Amygdala (tissue), 56 donors: ENCODE measurements at places on chromosomes 1 and 21.
A peak's percentile ranks its signal among the peaks of the same experiment; 100 is the strongest.

DNA sequence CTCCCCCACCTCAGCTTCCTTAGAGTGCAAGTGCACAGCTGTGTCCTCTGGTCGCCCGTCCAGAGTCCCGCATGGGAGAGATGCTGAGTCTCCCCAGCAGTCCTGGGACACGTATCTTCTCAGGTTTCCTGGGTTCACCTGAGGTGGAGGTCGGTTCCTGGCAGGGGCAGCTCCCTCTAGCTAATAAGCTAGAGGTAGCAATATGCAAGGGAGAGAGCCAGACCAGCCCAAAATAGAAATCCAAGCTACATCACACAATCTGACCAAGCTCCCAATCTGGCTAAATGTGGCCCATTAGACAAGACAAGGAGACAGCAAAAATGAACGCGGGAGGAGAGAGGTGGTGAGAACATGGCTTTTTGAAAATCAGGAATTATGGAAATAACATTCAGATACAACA, 30.9 kb upstream of the CADM3 start:
- no peak for DNase-seq

GRCh38 chr1:31556481-31557006, 19.8 kb upstream of the TINAGL1 start:
- no peak for DNase-seq

GRCh38 chr21:23247334-23247733, 2249.1 kb downstream of the NCAM2 start:
- DNase-seq = no peak

DNA sequence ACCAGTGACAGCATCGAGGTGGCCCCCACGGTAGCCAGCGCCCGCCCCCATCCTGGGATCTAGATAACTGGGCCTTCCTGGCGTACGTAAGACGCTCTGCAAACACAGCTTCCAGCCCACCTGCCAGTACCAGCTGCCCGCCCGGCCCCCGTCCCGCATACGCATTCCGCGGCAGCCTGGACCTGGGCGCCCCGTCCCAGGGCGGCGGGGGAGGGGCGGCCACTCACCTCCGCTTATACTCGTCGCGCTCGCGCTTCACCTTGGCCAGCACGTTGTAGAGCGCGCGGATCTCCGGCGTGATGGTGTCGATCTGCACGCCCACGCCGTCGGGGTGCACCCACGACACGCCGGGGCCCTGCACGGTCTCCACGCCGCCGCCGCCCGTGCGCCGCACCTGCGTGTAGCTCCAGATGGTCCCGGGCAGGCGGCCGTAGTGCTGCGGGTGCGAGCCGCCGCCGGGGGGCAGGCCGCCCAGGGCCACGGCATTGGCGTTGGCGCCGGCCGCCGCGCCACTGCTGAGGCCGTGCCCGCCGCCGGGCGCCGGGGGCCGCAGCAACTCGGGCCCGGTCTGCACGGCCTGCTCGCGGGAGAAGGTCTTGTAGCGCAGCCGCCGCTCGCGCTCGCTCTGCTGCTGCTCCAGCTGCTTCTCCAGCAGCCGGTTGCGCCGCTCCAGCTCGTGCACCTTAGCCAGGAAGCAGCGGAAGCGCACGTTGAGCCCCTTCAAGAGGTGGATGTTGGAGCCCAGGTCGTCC, 859 bp downstream of the IFFO2 start:
- DNase-seq = no peak

DNA sequence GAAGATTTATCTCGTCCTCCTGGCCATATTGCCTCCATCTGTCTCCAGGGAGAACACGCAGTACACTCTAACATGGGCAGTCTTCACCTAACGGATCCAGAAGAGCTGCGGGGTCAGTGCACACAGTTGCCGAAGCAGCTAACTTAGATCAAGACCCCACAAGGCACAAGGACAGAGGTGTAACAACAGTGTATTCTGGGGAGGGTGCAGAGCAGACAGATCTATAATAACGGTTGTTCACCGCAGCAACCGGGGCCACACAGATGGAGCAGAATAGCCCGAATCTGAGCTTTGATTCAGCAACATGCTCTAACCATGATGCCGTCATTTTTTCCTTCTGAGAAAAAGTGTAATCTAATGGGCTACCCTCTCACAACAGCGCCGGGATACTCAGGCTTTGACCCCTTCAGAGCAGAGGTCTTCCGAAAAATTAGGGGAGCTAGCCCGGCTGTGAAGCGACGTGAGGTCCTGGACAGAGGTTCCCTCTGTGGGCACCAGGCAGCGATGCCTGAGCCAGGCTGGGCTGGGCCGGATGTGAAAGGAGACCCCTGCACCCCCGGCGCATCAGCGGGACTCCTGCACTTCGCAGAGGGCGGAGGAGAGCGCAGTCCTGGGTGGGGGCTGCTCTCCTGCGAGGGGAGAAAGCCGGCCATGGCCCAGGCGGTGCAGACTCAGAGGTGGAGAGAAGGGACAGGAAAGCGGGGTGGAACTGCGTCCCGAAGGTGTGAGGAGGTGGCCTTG, 57.5 kb downstream of the BCL9 start:
- DNase-seq = peak; percentile 65

GRCh38 chr1:125065092-125065820, 3880.5 kb downstream of the SRGAP2C start:
- DNase-seq = no peak

- no peak for DNase-seq
Observed at GRCh38 chr21:42198929-42199867, 19.7 kb upstream of the ABCG1 start.

DNA sequence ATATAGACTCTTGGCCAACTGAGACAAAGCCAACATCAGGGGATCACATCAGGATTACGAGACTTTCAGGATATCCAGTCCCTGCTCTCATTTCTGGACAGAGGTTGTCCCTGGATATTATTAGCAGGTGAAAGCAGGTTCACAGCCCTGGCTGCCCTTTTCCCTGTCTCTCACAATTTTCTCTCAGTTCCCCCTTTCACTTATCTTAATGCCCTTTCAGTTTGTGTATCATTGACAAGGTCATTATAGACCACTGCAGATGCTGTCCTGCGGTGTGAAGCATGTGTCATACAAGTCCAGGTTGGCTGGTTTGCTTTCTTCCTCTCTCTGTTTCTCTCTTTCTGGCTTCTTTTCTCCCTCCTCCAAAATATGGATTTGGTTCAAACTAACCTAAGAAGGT, 2.1 kb upstream of the KLHDC9 start:
- no peak for DNase-seq

GRCh38 chr1:200954434-200954833, 59.7 kb downstream of the INAVA start:
- no peak for DNase-seq

DNA sequence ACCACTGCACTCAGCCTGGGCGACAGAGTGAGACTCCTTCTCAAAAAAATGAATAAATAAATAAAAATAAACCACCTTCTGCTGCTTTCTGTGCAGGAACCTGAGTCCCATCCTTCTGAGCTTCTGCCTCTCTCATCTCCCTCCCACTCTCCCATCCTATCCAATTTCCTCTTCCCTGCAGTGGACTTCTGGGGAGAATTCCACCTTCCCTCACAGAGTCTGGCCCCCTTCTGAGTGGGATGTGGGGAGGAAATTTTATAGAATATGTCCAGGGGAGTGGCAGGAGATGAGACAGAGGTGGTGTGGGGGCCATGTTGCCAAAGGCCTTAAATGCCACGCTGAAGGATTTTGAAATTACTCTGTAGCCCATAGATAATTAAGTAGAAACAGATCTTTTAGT, 5.4 kb upstream of the EFNA1 start:
- no peak for DNase-seq

GRCh38 chr1:2221271-2221670, 6.8 kb upstream of the SKI start:
- DNase-seq = no peak

GRCh38 chr1:201606623-201607022, 67.7 kb downstream of the NAV1 start:
- no peak for DNase-seq

GRCh38 chr1:247357052-247357780, 25.5 kb upstream of the ZNF496 start:
- DNase-seq = no peak

DNA sequence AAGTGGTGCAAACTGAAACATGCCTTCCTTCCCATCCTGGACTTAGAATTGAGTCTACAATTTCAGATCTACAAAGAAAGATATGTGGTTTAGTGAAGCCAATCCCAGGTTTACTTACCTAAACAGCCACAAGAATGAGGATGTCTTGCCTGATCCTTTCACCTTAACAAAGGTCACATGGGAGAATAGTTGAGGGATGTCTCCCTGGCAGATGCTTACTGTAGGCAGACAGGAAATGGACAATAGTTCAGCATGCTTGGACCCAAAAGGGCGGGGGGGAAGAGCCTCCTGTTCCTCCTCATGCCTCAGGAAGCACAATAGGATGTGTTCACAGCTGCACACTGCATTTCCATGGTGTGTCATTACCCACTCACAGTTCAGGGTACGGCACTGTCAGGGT, 492.7 kb upstream of the USP24 start:
- DNase-seq = no peak

GRCh38 chr1:209854196-209854595, 26.4 kb downstream of the UTP25 start:
- no peak for DNase-seq

DNA sequence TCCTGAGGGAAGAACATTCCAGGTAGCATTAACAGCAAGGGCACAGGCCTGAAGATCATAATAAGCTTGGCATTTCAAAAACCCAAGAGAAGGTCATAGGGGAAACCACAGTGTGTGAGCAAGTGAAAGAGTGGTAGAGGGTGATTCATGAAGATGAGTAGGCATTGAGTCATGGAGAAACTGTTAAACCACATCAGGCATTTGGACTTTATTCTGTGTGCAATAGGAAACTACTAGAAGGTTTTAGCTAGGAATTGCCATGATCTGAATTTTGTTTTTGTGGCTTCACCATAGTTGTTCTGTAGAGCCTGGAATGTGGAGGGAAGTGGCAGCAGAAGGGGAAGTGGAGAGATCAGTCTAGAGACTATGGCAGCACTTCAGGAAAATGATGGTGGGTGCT, 359.0 kb upstream of the PTBP2 start:
- DNase-seq = no peak

DNA sequence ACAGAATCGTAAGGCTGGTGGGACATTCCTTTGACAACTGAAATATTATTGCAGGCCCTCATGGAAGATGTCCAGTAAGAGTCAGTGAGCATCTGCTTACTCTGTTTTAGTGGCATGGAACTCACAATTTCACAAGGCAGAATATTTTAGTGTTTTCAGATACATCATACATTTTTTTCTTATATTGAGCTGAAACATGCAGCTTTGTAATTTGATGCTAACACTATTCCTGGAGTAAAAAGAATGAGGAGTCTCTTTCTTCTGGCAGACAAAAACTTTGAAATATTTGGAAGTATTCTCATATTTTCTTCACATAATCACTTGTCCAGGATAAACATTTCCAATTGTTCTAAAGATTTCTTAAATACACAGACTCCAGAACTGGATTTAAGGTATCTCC, 17.7 kb downstream of the CLDN17 start:
- DNase-seq = no peak

- no peak for DNase-seq
Observed at GRCh38 chr1:161705537-161705936, 1.5 kb upstream of the FCRLA start.

- DNase-seq = no peak
Observed at GRCh38 chr1:27368869-27369582, 2.3 kb upstream of the MAP3K6 start.

GRCh38 chr21:32020564-32020963, 147.7 kb downstream of the HUNK start:
- DNase-seq = no peak

GRCh38 chr1:206856674-206857464, 8.6 kb upstream of the IL20 start:
- no peak for DNase-seq

GRCh38 chr1:35030338-35030737, 1.4 kb downstream of the ZMYM6 start:
- DNase-seq = no peak

- DNase-seq = no peak
Observed at GRCh38 chr1:47137198-47137597, at the start of gene CYP4A22. TSS of gene CYP4A22 (plus strand) at chr1:47137441. CDS start at chr1:47137486, 45 bp downstream.

DNA sequence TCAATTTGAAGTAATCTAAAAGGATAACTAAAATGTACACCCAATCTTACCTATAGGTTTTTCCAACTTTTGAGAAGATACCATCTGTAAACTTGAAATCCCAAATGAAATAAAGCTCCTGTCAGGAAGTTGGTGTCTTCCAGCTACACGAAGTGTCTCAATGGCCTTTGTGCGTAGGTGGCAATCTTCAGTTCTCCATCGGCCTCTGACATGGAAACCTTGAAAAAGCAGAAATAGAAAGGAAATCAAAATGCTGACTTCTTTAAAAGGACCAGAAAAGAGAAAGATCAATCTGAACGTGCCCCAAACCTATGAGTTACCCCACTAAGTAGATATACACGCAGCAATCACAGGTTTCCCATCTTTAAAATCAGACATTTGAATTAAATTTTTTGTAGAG, 10.0 kb downstream of the MKNK1 start:
- DNase-seq = no peak

- DNase-seq = no peak
Observed at GRCh38 chr1:52741259-52741658, 15.0 kb downstream of the ZYG11B start.

- DNase-seq = no peak
Observed at GRCh38 chr1:225119307-225119706, 189.8 kb downstream of the DNAH14 start.

- DNase-seq = no peak
Observed at GRCh38 chr1:27835501-27835900, 4.9 kb downstream of the PPP1R8 start.

DNA sequence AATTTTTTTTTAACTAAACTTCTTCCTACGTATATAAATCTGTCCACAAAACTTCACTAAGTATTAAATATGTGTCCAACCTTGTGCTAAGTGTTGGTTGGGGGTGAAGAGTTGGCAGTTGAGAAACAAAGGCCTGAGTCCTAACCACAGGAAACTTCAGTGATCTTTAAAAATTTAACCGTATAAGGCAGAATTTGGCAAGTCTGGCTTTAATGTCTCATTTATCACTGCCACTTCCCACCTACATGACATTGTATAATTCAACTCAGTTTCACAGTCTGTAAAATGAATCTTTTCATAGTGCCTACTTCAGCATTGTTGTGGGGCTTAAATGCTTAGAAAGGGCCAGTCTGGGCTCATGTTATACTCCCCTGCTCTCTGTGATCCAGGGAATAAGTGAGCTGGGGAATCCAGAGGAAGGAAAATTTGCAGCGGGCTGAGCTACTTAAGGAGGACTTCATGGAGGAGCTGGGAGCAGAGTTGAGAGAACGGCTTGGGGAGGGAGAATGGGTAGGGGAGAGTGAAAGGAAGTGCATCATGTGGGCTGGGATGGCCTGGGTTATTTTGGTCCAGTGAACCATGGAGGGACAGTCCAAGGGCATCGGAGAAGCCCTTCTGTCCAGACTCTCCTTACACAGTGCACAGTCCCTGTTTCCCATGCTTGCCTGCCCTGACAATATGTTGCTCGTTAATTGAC, 14.5 kb downstream of the IFNAR2 start:
- DNase-seq = no peak

DNA sequence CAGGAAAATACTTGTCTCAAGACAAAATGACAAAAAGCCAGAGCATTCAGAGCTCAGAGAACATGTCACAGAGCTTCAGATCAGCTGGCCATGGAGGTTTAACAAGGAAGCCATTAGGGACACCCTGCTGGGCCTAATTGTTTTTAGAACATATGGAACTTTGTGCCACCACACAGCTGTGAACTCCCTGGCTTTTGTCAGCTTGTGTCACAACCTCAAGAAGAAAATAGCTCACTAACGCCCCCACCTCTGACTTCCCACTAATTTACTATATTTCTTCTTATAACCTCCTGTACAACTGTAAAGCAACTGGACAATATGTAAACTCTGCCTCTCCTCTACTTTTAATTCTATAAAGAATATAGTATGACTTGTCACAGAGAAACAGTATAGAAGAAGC, 21.0 kb upstream of the TDRD10 start:
- no peak for DNase-seq
